Neural progenitor cell (in vitro differentiated cells): ENCODE measurements at places on chromosomes 2 and 18. TPM values are rescaled to one million over a fixed set of nuclear protein-coding genes. Genes with fewer than 3 reads are reported as not detected.

The TSPYL6 gene
- total RNA-seq: not detected in 2 replicates

The TMEM200C gene
- 1.4 and 7.5 TPM in 2 replicates for total RNA-seq

DNA sequence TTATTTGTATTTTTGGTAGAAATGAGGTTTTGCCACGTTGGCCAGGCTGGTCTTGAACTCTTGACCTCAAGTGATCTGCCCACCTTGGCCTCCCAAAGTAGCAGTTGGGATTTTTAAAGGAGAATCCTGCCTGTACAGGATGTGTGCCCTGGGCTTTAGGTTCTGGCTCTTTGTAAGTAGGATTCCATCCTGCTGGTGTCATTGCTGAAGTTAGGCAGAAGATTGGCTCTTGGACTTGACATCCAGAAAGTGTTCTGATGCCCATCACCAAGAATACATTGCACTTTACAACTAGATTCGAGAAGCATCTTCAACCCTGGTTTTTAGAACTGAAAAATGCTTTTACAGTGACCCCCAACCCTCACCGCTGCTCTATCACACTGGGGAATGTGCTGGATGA, 4.4 kb upstream of the TWIST2 start:
- no peak overlapping the region for H3K27ac ChIP-seq
- H3K27me3 ChIP-seq: peaks cover 68% of the 10 kb centered on the region
- DNase-seq: no peak
- no peak overlapping the region for H3K4me3 ChIP-seq
- H3K4me1 ChIP-seq: peaks cover 11% of the 10 kb centered on the region
- no peaks in the 10 kb centered on the region for H3K36me3 ChIP-seq

The HES6 gene
- 5.3 and 29.3 TPM in 2 replicates for total RNA-seq

DNA sequence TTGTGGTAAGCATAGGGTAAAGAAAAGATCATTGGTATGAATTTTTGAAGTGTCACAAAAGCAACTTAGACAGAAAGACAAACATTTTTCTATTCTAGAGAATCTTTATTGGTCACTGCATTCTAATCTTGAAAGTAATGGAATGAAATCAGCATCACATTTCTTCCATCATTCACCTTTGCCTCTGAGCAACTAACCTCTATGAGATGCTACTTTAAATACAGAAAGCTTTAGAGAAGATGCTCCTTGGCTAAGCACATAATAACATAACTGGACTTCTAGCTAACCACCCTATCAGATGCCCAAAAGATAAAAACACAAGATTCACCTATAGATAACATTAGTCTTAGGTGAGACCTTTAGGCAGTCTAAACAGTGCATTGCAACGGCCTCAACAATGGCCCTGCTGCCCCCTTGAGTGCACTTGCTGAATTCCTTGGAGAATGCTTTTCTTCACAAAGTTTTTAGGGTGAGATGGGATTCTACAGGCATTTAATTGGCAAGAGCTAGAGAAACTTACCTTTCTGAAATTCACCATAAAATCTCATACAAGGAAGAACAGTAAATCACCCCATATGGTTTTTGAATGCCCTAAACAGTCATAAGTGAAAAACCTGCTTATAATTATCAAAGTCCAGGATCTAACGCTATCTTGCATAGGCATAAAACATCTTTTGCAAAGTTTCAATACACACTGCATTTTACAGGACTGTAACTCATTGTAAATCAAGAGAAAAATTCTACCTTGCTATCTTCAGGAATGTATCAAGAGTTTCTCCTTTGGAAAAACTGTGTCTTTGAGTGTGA, 791.3 kb upstream of the CHAC2 start:
- H3K27ac ChIP-seq: no peak overlapping the region
- peak; percentile 65 for DNase-seq
- no peaks in the 10 kb centered on the region for H3K27me3 ChIP-seq
- H3K4me1 ChIP-seq: no peaks in the 10 kb centered on the region
- H3K36me3 ChIP-seq: no peaks in the 10 kb centered on the region

GRCh38 chr18:37393945-37394609, 171.5 kb downstream of the CELF4 start:
- H3K27ac ChIP-seq: no peak overlapping the region
- H3K36me3 ChIP-seq: no peaks in the 10 kb centered on the region
- H3K4me1 ChIP-seq: peaks cover 6% of the 10 kb centered on the region
- peaks cover 37% of the 10 kb centered on the region for H3K27me3 ChIP-seq
- peak overlapping the region; percentile 41 for H3K4me3 ChIP-seq

The PRKAG3 gene
- not detected in 2 replicates for total RNA-seq

The MLPH gene
- not detected in 2 replicates for total RNA-seq

The KRTCAP3 gene
- 0.88 and 11.4 TPM in 2 replicates for total RNA-seq

- no peaks in the 10 kb centered on the region for H3K36me3 ChIP-seq
- H3K4me1 ChIP-seq: peaks cover 26% of the 10 kb centered on the region
- DNase-seq: no peak
Measured at GRCh38 chr2:224910574-224910925, 131.7 kb downstream of the DOCK10 start.

The RBM44 gene
- total RNA-seq: 0.30 and 0.34 TPM in 2 replicates

- no peak overlapping the region for H3K4me3 ChIP-seq
- peak; percentile 23 for DNase-seq
- H3K36me3 ChIP-seq: no peaks in the 10 kb centered on the region
- peaks cover 13% of the 10 kb centered on the region for H3K4me1 ChIP-seq
- no peaks in the 10 kb centered on the region for H3K27me3 ChIP-seq
- no peak overlapping the region for H3K27ac ChIP-seq
Measured at GRCh38 chr2:232368311-232368731, 10.2 kb upstream of the ALPP start.

DNA sequence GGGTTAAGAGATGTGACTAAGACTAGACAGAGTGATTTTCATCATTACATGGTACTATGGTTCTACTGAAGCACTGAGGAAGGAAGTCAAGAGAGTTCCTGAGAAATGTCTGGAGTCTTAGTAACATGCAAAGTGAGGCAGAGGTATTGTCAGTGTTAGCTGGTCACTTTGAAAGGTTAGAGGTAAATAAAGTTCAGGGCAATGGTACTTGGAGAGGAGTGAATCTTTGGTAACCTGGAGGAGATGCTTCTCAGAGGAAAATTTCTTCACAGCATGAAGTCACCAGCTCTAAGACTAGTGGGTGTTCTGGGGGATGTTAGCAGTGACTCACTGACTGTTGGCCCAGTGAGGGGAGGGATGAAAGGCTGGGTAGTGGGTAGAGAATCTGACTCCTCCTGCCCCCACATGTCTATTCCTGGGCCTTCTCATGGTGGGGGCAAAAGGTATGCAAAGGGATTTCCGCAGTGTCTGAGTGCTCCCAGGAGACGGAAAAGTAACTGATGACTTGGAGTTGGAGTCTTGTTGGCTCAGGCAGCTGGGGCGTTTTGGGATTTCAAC, 23.3 kb upstream of the IL1RN start:
- no peak overlapping the region for H3K27ac ChIP-seq
- no peaks in the 10 kb centered on the region for H3K27me3 ChIP-seq
- H3K4me1 ChIP-seq: no peaks in the 10 kb centered on the region
- H3K4me3 ChIP-seq: no peak overlapping the region
- no peaks in the 10 kb centered on the region for H3K36me3 ChIP-seq
- no peak for DNase-seq

The HAAO gene
- 0.77 and 2.8 TPM in 2 replicates for total RNA-seq

GRCh38 chr2:63875559-63876245, 34.0 kb downstream of the UGP2 start:
- H3K4me3 ChIP-seq: no peak overlapping the region
- no peak for DNase-seq
- H3K27me3 ChIP-seq: no peaks in the 10 kb centered on the region
- H3K27ac ChIP-seq: peak overlapping the region; percentile 54

The ACTG2 gene
- 0.19 and 0.32 TPM in 2 replicates for total RNA-seq
